AG09319 (cell line): ENCODE measurements at places on chromosomes 3 and 15.
A peak's percentile ranks its signal among the peaks of the same experiment; 100 is the strongest.

GRCh38 chr3:1263121-1263520 lies 170.3 kb downstream of the CNTN6 start:
- DNase-seq, result no peak

DNA sequence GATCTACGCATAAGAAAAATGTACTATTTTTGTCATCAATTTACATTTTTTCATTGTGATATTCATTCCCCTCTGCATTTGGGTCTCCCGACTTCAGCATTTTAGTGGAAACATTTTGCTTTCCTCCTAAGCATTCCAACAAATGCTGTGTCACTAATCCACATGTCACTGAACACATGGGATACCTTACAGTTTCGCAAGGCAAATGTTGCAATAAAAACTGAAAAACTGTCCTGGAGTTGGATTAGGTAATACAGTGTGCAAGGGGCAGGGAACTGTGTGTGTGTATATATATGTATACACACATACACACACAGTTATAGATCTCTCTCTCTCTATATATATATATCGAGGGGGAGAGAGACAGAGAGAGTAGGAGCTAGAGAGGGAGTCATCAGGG lies 632.2 kb downstream of the MAGI1 start:
- DNase-seq, result no peak

DNA sequence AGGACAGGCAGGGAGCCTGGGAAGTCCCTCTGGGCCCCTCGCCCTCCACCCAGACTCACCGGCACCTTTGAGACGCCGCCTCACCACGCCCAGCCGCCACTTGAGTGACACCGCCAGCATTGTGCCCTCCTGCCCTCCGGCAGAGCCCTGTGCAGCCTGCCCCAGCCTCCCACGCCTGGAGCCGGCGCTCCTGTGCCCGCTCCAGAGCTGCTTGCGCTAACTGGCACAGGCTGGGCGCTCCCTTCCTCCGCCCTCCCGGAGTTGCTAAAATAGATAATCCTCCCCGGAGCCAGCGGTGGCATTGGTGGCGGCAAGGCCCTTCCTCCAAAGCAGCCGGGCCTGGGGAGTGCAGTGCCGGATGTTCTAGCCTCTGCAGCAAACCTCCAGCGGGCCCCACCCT lies 15.7 kb upstream of the GRIP2 start:
- no peak for DNase-seq

GRCh38 chr15:89829616-89830440 lies 15.2 kb upstream of the ANPEP start:
- no peak for DNase-seq

GRCh38 chr15:81170511-81170910 lies 26.2 kb upstream of the IL16 start:
- DNase-seq, result no peak

DNA sequence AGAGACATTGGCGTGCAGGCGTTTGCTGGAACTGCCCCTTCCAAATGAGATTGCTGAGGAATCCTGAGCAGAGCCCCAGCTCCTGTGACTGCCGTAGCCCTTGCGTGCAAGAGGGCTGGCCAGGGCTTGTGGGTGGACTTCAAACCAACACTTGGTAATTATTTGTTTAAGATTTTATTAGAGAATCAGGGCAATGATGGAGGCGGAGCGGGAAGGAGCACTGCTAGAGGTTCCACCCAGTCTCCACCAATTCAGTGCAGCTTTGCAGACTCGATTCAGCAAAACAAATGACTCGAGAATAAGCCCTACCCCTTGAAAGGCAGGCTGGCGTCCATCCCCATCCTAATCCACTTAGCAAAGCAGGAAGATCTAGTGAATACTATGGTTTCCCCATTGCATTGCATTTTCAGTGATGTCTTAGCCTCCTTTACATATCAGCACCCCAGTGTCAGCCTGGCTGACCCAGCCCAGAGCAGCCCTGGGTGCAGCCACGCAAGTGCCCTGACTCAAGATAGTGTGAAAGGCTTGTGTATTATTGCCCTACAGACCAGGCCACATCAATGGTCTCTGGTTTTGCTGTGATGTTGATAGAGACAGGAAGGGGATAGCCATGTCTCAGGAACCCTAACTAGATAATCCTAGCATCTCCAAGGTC lies 26.0 kb downstream of the GLDN start:
- peak; percentile 85 for DNase-seq

DNA sequence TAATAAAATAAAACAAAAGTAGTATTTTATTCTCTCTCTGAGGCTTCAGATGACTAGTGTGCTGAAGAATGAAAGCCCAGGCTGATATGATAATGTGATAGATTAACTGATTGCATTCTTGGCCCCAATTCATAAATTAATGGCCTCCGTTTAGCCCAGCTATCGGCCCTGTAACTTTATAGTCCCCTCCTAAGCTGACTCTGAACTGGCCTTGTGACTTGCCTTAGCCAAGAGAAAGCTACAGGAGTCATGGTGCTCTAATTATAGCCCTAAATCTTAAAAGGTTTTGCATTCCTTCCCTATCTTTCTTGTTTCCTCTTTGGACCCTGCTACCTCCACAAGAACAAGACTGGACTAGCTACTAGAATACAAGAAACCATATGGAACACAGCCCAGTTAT lies 123.2 kb upstream of the EPHA3 start:
- no peak for DNase-seq

GRCh38 chr15:87901926-87902690 lies 354.4 kb downstream of the NTRK3 start:
- DNase-seq, result no peak
